ENCODE measurements at places on chromosomes 5 and 9. TPM values are rescaled to one million over a fixed set of nuclear protein-coding genes. Genes with fewer than 3 reads are reported as not detected.
A peak's percentile ranks its signal among the peaks of the same experiment; 100 is the strongest.

DNA sequence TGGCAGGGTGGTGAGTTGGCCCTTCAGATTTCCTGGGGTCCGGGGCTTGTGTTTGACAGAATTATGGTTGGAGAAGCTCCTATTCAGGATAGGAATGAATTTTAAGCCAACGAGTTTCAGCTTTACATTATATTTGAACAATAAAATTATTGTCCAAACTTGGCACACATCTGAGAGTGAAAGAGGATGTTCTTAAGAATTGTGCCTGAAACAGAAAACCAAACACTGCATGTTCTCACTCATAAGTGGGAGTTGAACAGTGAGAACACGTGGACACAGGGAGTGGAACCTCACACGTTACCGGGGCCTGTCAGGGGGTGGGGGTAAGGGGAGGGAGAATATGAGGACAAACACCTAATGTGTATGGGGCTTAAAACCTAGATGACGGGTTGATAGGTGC lies 111.8 kb upstream of the ACTBL2 start:
- DNase-seq, result no peak

Gene ANKRD18A
- not detected for total RNA-seq

- no peak for DNase-seq
Measured at GRCh38 chr9:13596383-13596970, 317.0 kb upstream of the MPDZ start.

DNA sequence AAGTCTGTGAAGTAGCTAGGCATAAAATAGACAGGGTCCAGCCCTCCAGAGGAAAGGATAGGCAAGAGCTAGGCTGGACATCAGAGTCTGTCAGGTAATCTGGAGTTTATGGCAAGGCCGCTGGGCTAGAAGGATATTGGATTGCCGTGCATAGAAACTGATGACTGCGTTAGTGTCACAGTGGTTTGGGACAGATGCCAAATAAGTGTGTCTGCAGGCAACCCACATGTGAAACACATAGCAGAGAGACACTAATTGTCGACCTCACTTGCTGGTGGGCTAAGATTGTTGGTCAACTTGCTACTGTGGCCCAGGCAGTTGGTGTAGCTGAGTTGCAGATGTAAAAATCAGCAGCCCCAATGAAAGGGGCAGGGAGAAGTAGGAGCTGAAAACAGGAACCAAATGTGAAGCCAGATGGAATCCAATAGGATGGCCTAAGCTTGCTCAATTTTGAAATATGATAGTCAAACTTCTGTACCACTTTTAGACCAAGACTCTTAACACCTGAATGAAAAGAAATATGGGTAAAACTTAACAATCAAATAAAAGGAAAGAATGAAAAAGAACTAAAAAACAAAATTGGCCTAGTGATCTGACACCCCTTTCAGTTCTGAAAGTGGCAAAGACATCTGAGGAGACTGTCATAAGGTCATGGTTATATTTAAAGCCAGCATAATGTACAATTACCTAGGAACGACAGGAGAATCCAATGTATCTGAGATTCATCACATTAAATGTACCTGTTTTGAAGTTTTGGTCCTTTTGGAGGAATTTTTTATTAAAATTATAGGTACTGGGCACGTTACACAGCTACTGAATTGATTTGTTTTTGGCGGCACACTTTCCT lies 243.3 kb upstream of the ACTBL2 start:
- no peak for DNase-seq

GRCh38 chr9:135815830-135816650 lies 91.3 kb downstream of the CAMSAP1 start:
- DNase-seq, result no peak

DNA sequence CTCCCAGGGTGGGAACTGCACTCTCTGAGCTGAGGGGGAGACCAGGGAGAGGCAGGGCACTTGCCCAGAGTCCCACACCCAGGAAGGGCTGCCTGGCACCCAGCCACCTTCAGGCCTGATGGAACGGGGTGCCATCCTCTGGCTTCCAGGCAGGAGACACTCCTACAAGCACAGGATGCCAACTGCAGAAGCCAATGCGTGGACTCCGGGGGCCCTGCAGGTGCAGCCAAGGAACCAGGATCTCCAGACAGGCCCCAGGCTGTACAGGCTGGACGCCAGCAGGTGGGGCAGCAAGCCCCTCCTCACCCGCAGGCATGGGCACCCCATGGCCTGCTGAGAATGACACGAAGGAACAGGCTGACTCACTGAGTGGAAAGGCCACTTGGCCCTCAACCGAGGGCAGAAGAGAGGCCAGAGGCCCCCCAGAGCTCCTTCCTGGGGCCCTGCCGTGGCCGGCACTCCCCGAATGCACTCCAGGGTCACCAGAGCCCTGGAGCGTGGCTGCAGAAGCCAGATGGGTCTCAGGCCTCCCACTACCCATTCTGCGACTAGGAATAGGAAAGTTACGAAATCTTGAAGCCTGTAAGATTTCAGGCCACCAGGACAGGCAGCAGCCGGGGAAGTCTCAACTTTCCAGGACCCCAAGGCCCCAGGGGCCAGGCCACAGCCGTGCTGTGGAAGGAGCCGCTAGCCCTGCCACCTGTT lies 15.7 kb downstream of the NACC2 start:
- DNase-seq, result no peak

DNA sequence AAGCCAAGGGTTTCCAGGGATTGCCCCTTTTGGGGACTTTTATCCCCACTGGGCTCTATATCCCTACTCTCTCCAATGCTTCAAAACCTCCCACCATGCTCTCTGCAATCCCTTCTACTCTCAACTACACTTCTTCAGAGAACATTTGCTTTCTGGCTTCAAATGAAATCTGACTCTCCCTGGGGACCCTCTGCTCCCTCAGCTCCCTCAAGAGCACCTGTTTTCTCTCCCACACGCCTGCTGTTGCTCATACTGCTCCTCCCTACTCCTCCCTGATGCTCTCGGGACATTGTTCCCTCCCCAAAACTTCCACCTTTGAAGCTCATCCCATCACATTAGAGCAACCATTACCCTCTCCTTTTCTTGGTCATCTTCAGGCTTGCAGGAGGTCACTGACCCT lies 344.9 kb downstream of the CDK5RAP2 start:
- DNase-seq, result no peak

DNA sequence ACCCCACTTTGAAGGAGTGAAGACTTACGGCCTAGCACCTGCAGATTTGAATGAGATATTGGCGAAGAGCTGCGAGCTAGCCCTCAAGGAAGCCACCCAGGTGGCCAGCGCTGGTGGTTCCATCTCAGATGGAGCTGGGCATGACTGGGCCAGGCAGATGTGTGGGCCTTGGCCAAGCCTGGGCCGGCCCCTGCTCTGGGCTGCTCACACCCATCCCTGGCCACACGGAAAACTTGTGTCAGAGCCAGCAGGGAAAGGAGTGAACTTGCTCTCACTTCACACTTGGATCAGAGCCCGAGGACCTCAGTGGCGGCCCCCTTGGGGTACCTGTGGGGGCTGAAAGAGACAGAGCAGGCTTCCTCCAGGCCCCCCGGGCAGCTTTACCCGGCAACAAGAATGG lies 44.2 kb downstream of the ROPN1L start:
- DNase-seq, result no peak

GRCh38 chr5:122091936-122092600 lies 14.0 kb upstream of the LOX start:
- DNase-seq, result peak; percentile 43

GRCh38 chr5:134738963-134739661 lies 764 bp downstream of the CAMLG start:
- peak; percentile 56 for DNase-seq

Gene FBP1
- not detected for total RNA-seq

DNA sequence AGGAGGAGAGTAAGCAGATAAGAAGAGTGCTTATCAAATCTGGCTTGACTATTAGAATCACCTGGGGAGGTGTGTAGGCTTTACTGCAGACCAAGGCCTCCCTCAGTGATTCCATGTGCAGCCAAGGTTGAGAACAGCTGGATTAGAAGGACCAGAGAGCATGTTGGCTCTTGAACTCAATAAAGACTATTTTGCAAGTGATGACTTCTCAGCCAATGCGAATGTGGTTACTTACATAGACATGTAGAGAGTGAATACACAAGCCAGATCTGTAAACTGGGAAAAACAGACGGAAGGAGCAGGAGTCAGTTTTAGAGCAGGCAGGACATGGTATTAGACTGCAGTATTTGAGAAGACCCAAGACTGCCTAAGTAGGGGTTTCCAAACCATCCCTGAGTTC lies 48.5 kb downstream of the MAMDC2 start:
- no peak for DNase-seq

DNA sequence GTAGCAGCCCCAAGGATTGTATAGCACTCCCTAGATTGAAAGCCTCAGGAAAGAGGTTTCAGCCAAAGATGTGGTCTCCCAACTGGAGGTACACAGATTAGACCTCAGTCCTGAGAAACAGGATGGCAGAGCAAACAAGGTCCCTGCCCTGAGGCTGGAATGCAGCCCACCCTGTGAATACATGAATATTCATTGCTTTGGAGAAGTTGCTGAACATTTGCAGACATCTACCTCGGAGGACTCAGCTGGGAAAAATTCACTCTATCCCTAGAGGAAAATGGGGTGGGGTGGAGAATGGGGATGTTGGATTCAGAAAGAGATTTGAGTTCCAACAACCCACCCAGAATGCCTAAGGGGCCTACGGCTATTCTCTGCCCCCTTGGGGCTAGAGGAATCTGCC lies 129.4 kb downstream of the SLIT3 start:
- no peak for DNase-seq

DNA sequence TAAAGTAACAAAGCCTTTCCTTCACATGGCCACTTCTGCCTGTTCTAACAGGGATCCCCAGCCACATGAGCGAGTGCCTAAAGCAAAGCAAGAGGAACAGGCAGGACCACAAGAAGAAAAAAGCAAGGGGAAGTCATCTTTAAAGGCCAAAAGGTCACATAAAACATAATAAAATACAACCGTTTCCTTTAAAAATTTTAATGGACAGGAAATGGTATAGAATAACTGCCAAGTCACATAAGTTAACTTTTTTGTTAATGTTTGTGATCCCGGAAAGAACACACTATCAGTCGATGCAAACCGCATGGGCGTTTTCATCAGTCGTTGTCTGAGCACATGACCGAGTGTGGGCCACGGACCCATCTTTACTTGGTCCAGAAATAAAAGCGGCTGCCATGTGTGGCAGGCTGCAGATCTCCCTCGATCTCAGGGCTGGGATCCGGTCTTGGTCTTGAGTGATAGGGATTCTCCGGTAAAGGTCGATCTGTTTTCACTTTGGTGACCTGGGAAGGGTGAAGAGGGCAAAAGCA lies 15.6 kb downstream of the NDUFA8 start:
- no peak for DNase-seq

DNA sequence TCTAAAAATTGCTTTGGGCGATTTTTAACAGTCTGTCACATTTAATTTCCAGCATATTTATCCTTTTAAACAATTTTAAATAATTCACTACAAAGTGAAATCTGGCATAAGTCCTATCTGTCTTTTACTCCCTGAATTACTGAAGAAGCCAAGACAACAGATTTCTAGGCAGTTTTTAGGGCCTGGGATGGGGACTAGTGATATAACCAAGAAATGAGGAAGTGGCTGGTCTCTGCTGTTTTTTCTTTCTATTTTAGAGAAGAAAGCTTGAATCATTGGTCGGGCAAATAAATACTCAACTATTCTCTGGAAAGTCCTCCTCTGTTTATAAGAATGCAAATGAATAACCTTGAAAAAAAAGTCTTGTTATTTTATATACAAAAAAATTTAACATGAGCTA lies 79.7 kb upstream of the SSBP2 start:
- no peak for DNase-seq

GRCh38 chr9:15293804-15294316 lies 13.2 kb downstream of the TTC39B start:
- no peak for DNase-seq

Gene IDNK
- total RNA-seq, result 2.2 TPM

- no peak for DNase-seq
Measured at GRCh38 chr9:76732341-76732958, 31.8 kb upstream of the PCA3 start.

Gene PCDHGA1
- 0.32 TPM for total RNA-seq

GRCh38 chr5:149310947-149311658 lies 34.2 kb upstream of the GRPEL2 start:
- peak; percentile 71 for DNase-seq

- DNase-seq, result no peak
Measured at GRCh38 chr5:132772291-132773070, 4.6 kb downstream of the SEPTIN8 start.

DNA sequence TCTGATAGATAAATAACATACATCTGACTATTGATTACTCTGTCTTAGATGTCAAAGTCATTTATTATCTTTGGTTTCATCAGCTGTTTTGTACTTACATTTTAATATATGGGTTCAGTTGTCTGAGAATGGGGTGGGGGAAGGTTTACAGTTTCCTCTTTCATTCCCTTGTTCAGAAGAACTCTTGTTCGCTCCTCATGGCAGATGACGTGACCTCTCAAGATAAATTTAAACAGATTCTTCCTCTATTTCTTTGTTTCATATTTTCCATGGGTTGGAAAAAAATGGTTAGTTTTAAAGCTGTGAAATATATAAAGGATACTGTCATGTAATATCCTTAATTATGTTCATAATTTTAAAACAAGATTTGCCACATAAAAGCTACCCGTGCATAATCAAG lies 61.4 kb downstream of the TSSK1B start:
- no peak for DNase-seq

GRCh38 chr9:28413471-28413870 lies 840.2 kb upstream of the C9orf72 start:
- no peak for DNase-seq

Gene PTCD2
- 15.6 TPM for total RNA-seq

GRCh38 chr5:75363726-75364495 lies 26.9 kb downstream of the HMGCR start:
- DNase-seq, result no peak

DNA sequence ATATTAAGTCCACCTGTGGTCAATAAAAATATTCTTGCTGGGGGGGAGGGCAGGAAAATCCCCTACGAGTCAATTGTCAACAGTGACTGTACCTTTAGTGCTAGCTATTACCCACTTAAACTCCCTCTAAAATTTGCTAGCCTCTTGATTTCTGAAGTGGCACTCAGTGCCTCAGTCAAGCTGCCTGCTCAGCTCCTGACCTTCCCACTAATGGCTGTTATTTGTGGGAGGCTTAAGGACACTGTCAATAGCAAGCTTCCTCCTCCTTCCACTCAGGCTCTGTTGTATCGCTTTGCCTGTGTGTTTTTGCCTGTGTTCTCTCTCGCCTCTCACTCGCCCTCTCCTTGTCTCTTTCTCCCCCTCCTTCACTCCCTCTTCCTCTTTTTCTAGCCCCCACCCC lies 140.8 kb downstream of the BNC2 start:
- DNase-seq, result no peak

DNA sequence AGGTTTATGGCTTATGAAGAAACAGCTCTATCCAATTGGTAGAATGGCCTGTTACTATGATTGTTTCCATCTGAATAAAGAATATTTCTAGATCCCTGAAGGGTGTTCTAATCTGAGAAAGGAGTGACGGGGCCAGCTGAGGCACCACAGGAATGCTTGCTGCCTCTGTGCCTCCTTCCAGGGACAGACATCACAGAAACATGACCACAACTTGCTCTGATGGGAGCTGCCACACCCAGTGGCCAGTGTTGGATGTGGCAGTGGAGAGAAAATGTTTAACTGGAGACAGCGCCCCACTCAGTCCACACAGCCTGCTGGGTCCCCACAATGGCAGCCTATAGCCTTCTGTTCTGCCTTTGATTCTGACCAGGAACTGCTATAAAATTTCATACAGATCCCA lies 38.6 kb upstream of the TESK1 start:
- no peak for DNase-seq

GRCh38 chr5:2129568-2130272 lies 247.0 kb upstream of the IRX4 start:
- DNase-seq, result no peak

All from HT1080 (cell line).